ENCODE measurements at places on chromosomes 7 and 10. TPM values are rescaled to one million over a fixed set of nuclear protein-coding genes. Genes with fewer than 3 reads are reported as not detected.

PTN gene
- 0.67 TPM for total RNA-seq

PRRT4 gene
- total RNA-seq = 4.2 TPM

CNPY1 gene
- total RNA-seq = 2.2 TPM

GRCh38 chr7:159145490-159145855, 806 bp upstream of the VIPR2 start:
- no peak for DNase-seq

- DNase-seq = peak; percentile 79
Observed at GRCh38 chr7:134767520-134768168, 11.8 kb upstream of the CALD1 start.

GRCh38 chr7:4144811-4145510, 537.1 kb upstream of the FOXK1 start:
- DNase-seq = no peak
